GM03348 (cell line): ENCODE measurements at places on chromosomes 12 and 14.

DNA sequence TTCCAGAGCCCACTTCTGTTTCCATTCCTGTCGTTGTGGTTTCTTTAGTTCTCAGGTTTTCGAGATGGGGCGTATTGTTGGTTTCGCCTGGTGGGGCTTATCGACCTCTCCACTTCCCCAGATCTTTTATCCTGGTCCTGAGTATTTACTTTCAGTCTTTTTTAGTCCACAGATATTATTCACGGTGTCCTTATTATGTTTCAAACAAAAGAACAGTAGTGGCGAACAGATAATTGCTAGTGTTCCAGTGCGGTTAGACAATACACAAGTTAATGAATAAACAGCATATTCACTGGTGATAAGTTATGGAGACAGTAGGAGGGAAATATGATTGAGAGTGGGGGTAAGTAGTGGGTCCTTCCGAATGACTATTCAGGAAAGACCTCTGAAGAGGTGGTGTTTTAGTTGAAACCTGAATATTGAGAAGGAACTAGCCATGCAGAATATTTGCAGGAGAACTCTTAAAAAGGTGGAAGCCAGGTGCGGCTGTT, 668 bp downstream of the TMEM260 start:
- no peak for DNase-seq

DNA sequence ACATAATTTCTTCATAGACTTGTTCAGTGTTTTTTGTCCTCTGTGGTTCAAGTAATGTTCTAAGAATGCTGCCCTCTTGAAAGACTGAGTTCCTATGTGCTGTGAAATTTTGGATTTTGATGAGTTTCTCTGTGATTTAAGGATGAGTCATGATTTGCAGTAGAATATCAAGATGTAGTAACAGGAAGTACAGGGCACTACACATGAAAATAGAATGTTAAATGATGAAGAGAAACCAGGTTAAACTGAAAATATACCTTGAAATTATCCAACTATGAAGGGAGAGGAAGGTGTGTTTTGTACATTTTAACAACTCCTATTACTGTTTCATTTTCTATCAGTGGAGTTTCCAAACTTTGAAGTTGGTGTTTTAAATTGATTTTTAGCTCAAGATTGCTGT, 4.8 kb downstream of the ELK3 start:
- peak; percentile 73 for DNase-seq

DNA sequence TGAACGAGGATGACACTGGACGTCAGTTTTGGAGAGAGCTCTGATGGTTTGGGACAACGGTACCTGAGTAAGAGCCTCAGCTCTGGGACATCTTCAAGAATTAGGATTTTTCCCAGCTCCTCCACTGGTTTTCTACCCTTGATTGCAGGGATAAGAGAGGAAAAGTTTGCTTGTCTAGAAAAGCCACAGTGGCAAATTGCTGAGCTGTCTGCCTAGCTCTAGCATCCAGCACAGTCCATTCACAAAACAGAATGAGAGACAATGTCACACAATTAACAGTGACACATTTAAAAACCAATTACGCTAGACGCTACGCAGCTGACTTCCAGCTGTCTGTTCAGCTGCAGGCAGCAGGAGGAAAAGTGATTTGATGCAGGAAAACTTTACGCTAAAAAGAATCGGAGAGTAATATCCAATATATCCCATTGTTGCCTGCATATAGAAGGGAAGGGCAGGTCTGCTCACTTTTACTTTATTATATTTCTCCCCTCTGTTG, 168.1 kb upstream of the PRICKLE1 start:
- DNase-seq: no peak

GRCh38 chr14:100369019-100369418, 45.9 kb downstream of the SLC25A47 start:
- no peak for DNase-seq

GRCh38 chr12:110262442-110263388, 18.3 kb upstream of the ATP2A2 start:
- DNase-seq: no peak

DNA sequence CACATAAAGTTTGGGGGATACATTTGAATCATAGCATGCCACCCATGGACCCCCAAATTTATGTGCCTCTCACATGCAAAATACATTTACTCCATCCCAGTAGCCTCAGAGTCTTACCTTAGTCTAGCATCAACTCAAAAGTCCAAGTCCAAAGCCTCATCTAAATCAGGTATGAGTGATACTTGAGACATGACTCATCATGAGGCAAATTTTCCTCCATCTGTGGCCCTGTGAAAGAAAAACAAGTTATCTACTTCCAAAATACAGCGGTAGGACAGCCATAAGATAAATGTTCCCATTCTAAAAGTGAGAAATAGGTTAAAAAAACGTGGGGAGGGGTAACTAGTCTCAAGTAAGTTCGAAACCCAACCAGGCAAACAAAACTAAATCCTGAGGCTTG, 444.2 kb downstream of the SNAPC1 start:
- DNase-seq: no peak

DNA sequence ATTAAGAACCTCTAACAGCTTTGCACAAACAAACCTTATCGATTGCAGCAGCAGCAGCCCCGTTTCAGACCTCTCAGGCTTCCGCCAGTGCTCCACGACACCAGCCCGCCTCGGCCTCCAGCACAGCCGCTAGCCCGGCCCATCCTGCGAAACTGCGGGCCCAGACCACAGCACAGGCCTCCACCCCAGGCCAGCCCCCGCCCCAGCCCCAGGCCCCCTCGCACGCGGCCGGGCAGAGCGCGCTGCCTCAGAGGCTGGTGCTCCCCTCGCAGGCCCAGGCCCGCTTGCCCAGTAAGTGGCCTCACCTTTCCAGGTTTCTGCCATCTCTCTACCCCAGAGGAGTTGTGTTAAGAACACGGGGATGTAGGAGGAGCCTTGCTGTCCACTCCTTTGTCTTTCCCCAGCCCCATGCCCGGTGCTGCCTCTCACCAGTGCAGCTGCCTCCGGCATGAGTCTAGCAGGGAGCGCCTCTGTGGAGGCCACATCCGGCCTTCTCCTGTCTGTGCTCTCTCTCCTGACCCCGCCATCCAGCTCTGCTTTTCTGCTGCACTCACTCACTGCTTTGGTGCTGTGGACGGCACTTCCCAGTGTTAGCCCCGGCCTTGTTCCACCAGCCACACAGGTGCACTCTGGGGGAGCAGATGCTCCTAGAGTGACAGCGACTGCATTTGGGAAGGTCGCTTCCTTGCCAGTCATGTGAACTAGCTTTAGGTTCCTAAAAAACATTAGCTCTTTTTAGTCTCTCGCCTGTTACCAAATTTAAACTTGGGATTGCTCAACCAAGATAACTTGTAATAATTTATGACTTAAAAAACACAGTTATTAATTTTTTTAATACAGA, 71.5 kb downstream of the EP400 start:
- DNase-seq: no peak

DNA sequence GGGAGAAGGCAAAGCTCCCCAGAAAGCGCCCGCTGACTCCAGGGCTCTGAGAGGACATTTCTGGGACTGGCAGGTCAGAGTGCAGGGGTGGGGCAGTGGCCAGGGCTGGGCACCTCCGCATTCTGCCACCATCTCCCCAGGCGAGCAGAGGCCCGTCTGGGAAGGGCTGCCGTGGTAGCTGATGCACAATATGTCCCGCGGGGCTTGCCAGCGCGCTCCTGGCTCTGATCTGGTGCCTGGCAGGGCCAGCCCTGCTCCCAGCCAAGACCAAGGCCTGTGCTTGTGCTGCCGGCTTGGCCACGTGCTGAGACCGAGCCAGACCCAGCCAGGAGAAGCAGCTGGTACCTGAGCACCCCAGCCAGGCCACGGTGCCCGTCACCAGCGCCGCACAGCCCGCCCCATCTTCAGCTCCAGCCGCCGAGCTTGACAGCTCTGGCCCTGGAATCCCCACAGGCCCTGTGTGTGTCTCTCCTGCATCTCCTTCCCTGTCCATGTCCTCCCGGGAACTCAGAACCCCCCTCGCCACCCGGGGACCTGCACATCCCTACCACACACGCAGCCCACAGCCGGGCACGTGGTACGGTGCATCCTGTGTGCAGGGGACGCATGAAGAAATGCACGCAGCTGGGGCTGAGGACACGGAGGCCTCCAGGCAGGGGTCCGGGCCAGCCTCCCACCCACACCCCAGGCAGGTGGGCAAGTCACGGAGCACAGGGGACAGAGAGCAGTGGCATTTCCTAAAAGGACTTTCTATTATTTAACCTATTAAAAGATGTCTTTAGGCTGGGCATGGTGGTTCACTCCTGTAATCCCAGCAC, 68.6 kb upstream of the C14orf180 start:
- DNase-seq: no peak

DNA sequence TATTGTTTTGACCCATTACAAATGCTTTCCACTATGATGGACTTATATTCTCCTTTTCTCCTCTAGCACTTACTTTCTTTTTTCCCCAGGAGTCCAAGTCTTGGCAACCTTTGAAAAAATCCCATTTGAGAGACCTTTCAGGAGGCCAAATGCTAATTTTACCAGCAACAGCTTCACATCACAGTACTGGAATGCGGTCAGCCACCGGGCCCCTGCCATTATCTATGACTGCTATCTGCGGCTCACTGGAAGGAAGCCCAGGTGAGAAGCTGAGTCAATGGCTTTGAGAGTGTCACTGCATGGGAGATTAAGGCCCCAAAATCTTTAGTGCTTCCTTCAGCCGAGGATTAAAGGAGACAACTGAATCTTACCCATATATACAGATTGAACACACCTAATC, 64.2 kb downstream of the ERGIC2 start:
- DNase-seq: peak; percentile 39

DNA sequence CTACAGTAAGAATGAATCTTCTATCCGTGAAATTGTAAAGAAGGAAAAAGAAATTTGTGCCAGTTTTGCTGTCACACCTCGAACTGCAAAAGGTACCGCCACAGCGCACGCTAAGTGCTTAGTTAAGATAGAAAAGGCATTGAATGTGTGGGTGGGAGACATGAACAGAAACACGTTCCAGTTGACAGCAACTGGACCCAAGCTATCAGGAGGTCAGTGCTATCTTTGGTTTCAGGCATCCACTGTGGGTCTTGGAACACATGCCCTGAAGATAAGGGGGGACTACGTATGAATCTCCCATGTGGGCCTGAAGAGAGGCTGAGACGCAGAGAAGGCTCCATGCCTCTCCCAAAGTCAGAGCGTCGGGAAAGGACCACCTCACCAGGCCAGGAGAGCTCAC, 9.8 kb downstream of the IFFO1 start:
- no peak for DNase-seq

DNA sequence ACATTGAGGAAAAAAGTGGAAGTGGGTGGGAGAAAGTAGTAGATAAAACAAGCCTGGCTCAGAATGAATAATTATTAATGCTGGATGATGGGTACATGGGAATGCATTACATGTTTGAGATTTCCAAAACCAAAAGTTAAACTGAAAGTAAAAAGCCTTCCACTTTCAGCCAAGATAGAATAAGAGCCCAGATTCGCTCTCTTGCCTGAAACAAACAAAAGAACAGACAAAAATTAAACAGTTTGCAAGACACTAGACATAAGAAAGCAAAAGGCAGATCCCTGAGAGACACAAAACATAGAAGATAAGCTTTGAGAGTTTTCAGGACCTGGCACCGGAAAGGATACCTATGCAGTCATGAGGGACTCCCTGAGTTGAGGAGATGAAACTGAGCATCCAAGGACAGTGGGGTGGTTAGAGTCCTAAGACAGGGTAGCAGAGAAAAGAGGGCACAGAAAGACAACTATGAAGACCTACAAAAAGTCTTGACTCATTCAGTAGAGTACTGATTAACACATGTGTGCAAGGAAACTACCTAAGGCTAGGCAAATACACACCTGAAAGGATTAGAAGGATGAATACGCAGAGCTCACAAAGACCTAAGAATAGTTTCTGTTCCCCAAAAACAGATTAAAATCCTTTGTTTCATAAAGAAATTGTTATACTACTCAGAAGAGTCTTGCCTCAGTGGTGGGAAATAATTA, 54.1 kb downstream of the CEP83 start:
- DNase-seq: peak; percentile 11

DNA sequence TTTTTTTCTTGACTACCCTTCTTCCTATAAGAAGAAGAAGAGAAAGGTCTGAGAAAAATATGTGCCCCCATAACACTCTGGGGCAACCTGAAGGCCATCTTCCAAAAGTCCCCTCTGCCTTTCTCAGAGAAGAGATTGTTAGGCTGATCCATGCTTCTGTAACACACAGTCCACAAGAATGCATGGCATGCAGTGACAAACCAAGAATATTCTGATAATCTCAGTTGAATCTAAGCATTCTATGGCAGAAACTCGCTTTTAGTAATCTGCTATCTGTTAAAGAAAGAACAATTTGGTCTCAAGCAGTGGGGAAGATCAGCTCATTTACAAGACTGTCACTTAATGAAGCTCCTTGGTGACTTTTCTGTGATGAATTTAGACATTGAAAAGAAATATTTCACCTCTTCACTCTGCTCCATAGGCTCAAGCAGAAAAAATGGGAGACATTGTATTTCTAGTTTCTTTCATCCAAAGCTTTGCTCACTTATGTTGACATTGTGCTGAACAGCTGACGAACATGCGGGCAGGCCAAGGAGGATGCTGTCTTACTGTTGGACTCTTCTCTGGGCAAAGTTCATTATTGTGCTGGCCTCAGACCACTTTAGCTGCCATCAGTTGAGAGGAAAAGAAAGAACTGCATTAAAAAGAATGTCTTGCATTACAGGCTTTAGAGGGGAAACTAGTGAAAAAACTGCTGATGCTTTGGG, 957.1 kb downstream of the DIO2 start:
- DNase-seq: peak; percentile 63

DNA sequence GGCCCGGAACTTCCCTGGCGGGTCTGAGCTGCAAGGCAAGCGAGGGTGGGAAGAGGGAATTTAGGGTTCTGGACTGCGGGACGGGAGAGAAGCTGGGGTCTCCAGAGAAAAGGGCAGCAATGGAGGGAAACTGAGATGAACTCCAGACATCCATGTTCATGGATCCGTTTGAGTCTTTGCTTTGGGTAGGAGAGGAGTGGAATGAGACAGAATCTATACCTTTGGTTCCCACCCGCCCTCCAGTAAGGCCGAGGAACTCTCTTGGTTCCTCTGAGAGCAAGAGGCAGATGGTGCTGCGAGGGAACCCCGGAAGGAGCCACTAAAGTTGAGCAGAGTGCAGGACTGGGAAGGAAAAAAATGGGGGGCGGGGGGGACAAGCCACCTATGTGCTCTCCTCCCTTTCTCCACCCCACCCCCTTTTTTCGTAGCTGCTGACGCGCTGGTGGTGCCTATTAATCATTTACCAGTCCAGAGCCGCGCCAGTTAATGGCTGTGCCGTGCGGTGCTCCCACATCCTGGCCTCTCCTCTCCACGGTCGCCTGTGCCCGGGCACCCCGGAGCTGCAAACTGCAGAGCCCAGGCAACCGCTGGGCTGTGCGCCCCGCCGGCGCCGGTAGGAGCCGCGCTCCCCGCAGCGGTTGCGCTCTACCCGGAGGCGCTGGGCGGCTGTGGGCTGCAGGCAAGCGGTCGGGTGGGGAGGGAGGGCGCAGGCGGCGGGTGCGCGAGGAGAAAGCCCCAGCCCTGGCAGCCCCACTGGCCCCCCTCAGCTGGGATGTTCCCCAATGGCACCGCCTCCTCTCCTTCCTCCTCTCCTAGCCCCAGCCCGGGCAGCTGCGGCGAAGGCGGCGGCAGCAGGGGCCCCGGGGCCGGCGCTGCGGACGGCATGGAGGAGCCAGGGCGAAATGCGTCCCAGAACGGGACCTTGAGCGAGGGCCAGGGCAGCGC, 1.2 kb downstream of the SSTR1 start:
- DNase-seq: peak; percentile 83

- DNase-seq: no peak
These were observed 91.6 kb downstream of the NTF3 start for GRCh38 chr12:5523396-5524115.

- DNase-seq: no peak
These were observed 311.3 kb downstream of the FOXG1 start for GRCh38 chr14:29077916-29078315.
